ENCODE measurements at places on chromosomes 6 and 20.

- DNase-seq, result no peak
Observed at GRCh38 chr20:63565699-63566335, 8.2 kb downstream of the HELZ2 start.

- no peak for DNase-seq
Observed at GRCh38 chr6:67391955-67392354, 1243.1 kb upstream of the ADGRB3 start.

DNA sequence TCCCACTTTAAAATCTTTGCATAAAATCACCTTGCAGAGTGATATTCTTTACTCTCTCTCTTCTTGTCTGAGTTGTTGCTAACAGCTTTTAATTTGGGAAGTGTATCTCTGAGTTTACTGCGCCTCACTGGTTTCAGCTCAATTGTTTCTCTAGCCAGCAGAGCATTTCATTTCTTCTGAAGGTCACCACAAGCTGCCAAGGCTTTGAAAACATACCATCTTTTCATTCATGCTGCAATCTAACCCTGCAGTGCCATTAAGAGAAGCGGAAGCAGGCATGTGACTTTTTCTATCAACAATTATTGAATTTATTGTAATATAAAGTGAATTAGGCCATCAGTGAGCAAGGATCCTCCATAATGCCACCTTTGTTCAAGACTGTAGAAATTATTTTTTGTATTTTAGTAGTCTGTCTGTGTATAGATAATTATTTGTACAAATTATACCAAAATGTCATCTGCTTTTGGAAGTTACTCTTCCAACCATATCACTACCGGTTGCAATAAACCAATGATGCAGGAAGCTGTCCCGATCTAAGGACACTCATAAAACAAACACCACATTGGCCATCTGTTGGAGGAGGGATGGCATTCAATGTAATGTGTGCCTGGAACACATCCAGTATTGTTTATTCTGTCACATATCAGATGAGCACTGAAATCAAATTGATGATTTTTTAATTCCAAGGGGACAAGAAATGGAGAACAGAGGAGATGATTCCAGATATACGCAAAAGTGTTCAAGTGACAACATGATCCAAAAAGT, 26.8 kb downstream of the HS3ST5 start:
- no peak for DNase-seq

DNA sequence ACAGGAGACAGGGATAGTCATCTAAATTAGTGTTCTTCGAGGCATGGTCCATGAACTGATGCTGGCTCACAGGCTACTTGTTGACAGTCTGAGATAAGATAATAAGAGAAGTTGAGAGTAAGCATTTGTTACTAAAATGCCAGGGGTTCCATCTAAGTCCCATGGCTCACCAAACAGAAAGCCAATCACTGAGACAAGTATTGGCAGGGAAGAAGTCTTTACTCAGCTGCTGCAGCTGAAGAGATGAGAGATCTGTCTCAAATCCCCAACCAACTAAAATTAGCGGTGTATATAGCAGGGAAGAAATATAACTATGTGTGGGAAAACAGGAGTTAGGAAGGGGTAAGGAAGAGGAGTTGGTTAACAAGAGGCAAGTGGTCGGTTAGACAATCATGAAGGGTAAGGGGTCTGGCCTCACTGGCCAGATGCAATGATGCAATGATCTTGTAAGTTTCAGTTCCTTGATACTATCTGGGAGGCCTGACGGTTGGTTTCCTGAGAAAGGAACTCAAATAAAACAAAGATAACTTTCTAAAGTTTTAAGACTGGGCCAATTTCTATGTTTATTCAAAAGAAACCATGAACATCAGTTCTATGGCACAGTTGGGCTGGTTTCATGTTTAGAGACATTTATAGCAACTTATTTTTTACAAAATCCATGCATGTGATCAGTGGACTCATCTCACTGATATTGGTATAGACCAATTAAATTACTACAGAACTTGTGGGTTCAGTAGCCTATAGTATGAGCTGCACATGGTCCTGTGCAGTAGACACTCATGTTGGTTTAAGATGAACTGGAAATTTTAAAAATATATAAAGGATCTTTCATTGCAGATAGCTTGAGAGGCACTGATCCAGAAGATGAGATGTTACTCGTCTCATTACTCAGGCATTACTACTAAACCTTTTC, 9.9 kb upstream of the HEBP2 start:
- peak; percentile 45 for DNase-seq

DNA sequence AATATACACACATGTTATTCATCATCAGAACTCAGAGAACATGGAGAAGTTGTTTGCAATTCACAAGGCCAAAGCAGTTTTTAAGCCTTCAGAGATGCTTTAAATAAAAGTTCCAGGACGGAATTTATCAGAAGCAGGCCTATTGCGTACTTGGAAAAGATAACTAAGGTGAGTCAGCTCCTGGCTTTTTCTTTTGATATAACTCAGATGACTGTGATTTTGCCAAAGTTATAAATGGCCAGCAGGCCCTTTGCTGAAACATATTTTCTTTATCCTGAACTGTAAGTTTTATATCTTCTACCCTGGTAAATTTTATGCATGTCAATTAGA, 55.0 kb upstream of the PLCB1 start:
- DNase-seq, result no peak

DNA sequence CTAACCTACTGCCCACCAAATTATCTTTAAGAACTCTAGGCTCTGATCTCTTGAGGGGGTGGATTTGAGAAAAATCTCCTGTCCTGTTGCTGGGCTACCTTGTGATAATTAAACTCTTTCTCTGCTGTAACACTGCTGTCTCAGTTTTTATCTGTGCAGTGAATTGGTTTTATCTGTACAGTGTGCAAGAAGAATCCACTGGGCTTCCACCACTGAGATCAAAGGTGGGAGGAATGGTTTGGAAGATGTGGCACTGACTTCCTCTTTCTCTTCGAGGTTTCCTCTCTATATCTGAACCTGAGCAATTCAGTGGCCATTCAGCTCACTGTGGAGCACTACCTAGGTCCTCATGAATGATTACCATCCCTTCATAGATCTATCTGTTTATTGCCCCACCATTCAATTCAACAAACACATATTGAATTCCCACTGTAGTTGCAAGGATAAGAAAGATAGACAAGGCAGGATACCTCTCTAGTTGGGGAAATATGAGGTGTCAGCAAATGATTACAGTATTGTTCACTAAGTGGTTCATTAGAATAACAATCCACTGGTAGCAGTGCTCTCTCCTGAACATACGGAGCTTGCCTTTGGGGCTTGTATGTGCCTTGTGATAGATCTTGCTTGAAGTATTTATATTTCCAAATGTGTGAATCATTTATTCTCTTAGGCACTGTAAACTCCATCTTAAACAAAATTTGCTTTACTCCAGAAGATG, 172.1 kb upstream of the ARG1 start:
- DNase-seq, result no peak

GRCh38 chr6:31113861-31114540, 599 bp upstream of the PSORS1C1 start:
- no peak for DNase-seq

DNA sequence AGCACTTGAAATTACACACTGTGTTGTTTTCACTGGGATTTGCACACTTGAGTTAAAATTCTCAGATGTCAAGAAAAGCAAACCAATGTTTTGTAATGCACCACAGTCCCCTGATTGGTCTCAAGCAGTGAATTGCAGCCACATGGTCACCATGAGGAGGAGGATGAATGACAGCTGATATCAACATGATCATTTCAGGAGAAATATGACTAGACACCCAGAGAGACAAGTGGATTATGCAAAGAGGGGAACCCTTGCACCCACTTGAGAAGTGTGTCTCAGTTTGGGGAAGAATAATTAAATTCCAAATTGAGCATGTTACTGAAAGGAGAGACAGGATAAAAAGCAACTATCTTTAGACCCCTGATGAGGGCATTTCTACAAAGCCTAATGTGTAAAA, 69.3 kb downstream of the UST start:
- DNase-seq, result no peak

DNA sequence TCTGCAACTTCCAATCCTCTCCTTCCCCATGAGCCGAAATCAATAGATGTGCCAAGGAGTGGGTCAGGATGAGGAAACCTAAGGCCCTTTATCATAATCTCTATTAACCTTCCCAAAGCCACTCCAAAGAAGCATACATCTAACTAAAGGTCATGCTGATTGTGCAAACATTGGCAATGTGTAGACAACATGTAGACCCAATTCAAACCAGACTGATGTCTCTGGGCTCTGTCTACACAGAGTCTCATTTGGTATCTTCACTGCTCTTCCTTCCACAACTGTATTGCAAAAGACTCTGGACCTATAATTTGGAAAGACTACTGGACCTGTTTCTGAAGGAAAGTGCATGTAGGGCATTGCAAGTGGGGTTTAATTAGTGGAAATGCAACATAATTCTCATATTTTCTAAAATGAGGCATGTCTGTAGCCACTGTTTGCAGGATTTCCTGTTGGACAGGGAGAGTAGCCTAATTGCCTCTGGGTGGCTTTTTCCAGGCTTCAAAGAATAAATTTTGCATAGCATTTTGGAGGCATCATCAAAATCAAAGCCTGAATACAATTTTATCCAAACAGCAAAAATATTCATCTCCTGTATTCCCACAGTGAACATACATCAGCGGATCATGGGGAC, 35.0 kb upstream of the MLIP start:
- no peak for DNase-seq

DNA sequence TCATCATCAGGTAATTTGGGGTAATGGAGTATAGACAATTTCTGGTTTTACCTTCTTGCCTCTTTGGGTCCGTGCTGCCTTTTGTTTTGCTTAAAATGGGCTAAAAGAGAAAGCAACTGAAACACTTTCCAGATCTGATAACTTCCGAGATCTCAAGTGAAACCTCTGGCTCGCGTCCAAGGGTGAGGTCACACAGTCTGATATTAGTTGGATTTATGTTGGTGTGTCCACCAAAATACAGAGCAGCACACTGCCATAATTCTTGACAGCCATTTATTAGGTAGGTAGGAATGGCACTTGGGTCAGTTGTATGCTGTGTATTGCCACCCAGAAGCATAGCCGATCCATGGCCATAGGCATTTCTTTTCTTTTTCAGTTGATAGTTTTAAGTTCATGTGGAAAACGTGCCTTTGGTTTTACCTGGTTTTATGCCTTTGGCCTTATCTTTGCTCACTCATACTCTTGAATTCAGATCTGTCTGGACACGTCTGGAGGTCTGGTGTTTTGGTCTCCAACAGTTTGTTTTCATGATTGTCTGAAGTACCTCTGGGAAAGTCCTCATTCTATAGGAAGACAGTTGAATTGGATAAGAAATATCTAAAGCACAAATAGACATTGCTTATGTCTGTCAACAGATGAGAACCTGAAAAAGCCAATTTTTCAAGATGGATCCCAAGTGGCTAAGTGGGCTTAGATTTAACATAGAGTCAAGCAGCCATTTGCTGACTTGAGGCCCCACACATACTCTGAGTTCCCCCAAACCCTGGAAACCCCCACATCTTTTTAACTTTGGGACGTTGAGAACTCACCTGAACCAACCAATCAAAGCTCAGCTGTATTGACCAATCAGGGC, 320.8 kb downstream of the SOX4 start:
- DNase-seq, result no peak

DNA sequence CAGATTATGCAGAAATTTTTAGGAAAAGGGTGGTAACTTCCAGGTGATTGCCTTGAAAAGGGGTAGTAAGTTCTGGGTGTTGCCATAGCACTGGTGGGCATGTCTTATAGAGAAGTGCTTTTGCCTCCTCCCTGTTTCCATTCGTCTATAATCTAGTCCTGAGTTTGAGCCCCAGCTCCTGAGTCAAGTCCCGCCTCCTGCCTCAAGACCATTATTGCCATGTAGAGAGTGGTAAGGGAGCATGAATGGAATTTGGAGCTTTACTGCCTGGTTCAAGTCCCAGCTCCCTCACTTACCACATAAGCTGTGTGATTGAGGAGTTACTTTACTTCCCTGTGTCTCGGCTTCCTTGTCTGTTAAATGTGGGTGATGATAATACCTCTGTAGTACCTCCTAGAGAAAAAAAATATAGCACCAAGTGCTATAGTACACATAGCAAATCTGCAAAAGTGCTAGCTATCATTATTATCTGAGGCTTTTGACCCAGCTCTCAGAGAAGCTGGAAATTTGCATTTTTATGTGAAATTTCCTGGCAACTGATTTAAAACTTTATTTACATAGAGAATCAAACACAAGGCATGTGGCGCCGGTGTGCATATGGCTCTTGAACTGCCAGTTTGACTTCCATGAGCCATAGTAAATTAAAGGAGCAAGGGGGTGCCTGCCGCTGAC, 36.0 kb downstream of the TGM6 start:
- no peak for DNase-seq

DNA sequence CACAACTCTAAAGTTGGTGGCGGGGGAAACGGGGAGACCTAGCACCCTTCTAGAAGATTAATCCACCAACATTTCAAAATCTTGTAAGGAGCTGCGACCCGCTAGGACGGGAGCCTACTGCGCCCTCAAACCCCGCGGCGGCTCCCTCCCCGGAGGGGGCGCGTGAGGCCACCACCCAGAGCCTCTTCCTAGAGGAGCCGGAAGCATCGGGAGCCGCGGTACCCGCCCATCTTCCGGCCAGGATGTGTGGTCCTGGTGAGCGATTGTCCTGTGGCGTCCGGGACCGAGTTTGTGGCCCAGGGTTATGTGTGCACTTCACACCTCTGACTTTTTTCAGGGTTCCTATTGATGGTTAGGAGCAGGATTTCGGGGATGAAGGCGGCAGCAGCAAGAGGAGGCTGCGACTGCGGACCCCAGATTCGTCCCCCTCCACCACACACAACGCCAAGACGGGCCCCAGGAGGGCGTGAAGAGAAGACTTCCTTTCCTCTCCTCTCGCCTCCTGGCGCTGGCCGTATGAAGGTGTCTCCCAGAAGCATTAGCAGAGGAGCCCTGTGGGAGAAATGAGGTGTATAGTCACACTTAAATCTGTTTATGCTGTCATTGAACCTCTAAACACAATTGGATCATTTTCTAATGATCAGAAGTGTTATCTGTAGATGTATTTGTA, 10.7 kb downstream of the ZNF165 start:
- DNase-seq, result no peak

- peak; percentile 22 for DNase-seq
Observed at GRCh38 chr6:149899486-149899885, 1.6 kb upstream of the RAET1E start.
